Stimulated activated CD8-positive, alpha-beta memory T cell treated with anti-CD3 and anti-CD28 coated beads, Interleukin-7, amount 100 ng/mL, for 24 hours (primary cell): ENCODE measurements at places on chromosomes 7 and 10.

GRCh38 chr10:62019013-62019684, 117.7 kb downstream of the ARID5B start:
- DNase-seq, result no peak

GRCh38 chr7:123185756-123186155, 14.0 kb downstream of the SLC13A1 start:
- no peak for DNase-seq

GRCh38 chr7:48502021-48502420, 330.8 kb downstream of the ABCA13 start:
- no peak for DNase-seq

DNA sequence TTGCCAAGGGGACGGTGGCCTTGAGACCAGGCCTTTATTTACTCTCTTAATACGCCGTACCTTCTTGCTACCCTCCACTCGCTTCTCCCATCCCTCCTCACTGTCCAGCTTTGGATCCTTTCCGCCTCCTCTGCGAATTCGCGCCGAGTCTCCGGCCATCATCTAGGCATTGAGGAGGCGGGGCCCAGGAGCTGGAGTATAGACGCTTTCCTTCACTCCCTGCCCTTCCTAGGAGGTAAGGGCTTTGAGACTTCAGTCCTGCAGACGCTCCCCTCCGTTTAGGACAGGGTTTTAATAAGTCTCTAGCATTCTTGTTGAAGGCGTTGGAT, 538 bp downstream of the TFAM start:
- DNase-seq, result no peak

DNA sequence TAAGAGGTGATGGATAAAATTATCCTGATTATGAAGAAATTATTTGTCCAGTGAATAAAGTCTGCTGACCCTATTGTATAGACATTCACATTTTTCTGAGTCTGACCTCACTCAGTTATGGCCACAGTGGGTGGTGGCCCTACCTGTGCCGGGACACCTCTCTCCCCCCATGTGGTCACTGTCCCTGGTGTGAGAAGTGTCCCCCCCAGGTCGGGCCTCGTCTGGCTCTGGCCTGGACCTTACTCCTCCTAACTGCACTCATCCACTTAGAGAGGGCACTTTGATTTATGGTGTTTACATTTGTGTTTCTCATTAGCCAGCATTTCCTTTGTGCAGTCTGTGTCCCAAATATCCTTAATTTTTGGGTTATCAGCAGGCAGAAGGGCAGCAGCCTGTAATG, 59.6 kb upstream of the ZNF32 start:
- no peak for DNase-seq
